Smooth muscle cell of the pulmonary artery (primary cell): ENCODE measurements at places on chromosomes 12 and 14. TPM values are rescaled to one million over a fixed set of nuclear protein-coding genes. Genes with fewer than 3 reads are reported as not detected.

Gene NKX2-8
- not detected in 2 replicates for total RNA-seq

Gene SLC7A8
- total RNA-seq: 8.0 and 8.6 TPM in 2 replicates

Gene DDHD1
- 15.6 and 19.1 TPM in 2 replicates for total RNA-seq

Gene B4GALNT3
- total RNA-seq: 0.13 and 0.36 TPM in 2 replicates

Gene ABHD4
- 37.9 and 38.4 TPM in 2 replicates for total RNA-seq

Gene LRRC10
- not detected in 2 replicates for total RNA-seq

Gene ADCY6
- total RNA-seq: 107 and 144 TPM in 2 replicates

Gene KRT72
- total RNA-seq: not detected in 2 replicates

Gene PLCZ1
- not detected in 2 replicates for total RNA-seq

Gene SYNDIG1L
- total RNA-seq: under 0.01 TPM in 1 of 2 replicates, not detected in the other

Gene VCPKMT
- 5.6 and 6.1 TPM in 2 replicates for total RNA-seq

Gene AMIGO2
- 10.8 and 48.2 TPM in 2 replicates for total RNA-seq

Gene TSPAN19
- total RNA-seq: not detected in 2 replicates

Gene ST8SIA1
- total RNA-seq: 2.2 and 2.6 TPM in 2 replicates

Gene INSM2
- not detected in 2 replicates for total RNA-seq

Gene CCNT1
- 25.7 and 27.6 TPM in 2 replicates for total RNA-seq

Gene TAS2R14
- 2.6 and 4.3 TPM in 2 replicates for total RNA-seq

Gene ACOT6
- not detected in 2 replicates for total RNA-seq

Gene M6PR
- 193 and 238 TPM in 2 replicates for total RNA-seq
